Hippocampal formation (tissue), 2 donors: ENCODE measurements at places on chromosomes 1 and 21.

DNA sequence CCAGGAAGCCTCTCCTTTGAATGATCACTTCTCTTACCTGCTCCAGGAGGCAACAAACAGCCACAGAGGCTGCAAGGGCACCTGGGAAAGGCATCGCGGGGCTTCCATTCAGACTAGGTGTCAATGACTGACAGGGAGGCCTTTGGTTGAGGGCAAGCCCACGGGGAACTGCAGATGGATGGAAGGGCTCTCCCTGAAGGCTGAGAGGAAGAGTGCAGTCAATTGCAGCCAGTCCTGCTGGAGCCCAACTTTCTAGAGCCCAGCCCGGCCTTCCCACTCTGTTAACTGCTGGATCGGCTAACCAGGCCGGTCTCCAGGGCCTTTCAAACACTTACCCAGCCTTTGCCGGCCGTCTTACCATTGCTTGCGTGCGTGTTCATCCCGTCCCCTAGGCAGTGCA lies 89.3 kb downstream of the LACTBL1 start:
- DNase-seq = no peak

DNA sequence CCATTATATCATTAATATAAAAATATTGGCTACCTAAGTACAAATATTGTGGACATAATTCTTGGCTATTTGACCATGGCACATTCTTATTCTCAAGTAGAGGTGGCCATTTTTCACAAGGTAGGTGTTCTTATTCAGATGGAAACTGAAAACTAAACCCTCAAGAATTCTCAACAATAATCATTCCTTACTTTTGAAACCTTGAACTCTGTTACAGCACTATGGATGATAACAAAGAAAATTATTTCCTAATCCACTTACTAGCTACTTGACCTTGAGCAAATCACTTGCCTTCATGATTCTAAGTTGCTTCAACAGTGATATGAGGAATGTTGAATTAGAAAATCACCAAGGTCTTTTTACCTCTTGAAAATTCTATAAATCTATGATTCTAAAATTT lies 482.2 kb downstream of the PTPRC start:
- no peak for DNase-seq

GRCh38 chr1:11441211-11441952 lies 37.6 kb upstream of the DISP3 start:
- DNase-seq = peak; percentile 47

GRCh38 chr1:11904978-11905377 lies 21.2 kb downstream of the KIAA2013 start:
- DNase-seq = no peak

DNA sequence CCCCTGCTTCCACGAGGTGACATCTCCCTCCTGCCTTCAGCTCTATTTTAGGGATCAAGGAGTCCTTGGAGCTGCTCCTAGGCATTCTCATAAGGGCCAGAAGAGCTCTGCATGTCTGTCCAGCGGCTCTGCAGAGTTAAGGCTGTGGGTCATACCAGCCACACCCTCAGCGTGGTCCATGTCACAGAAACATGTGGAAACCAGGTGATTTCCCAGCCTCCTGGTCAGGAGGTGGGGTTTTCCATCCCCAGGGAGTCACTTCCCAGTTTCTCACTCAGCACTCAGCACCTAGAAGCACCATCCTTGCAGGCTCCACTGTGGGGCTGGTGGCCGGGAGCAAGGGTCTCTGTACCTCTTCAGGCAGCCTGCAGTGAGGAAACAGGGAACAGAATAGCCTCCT lies 1.4 kb upstream of the TNFRSF1B start:
- DNase-seq = no peak

DNA sequence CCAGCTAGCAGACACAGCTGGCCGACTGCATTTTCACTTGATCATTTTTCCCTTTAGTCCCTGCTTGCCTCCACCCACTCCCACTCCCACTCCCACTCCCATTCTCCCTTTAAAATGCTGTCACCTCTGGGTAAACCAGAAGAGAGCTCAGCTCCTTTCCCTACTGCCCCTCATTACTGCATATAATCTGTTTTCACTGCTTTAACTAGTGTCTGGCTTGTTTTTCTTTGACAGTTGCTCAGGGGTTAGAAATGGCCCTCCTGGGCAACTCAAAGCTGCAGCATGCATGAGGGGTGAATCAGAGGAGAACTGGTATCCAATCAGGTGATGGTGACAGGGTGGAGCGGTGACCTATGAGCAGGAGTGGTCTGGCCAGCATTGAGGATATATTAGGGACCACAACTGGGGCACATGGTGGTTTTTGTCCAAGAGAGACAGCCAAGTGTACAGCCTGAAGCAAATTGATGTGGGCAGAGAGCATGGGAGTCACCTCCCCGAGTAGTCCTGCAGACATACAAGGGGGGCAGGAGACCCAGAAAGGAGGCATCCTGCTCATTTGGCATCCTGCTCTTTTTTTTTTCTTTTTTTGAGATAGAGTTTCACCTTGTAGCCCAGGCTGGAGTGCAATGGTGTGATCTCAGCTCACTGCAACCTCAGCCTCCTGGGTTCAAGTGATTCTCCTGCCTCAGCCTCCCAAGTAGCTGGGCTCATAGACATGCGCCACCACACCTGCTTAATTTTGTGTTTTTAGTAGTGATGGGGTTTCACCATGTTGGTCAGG lies 42.6 kb upstream of the SRSF10 start:
- DNase-seq = no peak

- DNase-seq = no peak
These were observed 63.2 kb downstream of the PRDM2 start for GRCh38 chr1:13763222-13763621.

- DNase-seq = no peak
These were observed 43.1 kb upstream of the PGBD5 start for GRCh38 chr1:230469271-230469670.

GRCh38 chr1:59026472-59026948 lies 242.7 kb upstream of the JUN start:
- DNase-seq = no peak
